ENCODE measurements at places on chromosomes 1 and 21.

DNA sequence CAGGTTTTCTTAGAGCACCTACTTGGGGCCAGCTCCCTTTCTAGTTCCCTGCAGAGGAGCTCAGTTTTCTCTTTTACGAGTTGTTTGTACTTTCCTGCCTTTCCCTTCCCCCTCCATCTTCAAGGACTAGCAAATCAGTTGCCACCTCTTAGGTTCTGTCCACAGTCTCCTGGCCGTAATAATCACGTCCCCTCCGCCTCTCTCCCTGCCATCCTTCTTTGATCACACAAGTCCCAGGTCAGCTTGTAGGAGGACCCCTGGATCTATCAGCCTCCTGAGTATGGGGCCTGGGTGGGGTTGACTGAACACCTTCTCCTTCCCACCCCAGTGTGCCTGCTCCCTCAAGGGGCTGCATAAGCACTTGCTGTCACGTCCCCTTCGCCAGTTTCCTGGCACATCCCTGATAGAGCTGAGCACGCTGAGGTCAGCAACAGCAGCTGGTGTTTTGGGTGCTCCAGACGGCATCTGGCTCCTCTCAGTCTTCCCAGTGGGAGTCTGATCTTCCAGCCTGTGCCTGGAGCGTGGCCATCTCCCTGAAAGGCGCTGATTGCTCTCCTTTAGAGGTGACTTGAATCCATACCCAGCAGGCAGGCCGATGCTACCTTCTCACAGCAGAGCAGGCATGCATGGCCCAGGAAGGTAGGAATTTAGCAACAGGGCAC, 216.1 kb upstream of the TMEM51 start:
- no peak for DNase-seq

DNA sequence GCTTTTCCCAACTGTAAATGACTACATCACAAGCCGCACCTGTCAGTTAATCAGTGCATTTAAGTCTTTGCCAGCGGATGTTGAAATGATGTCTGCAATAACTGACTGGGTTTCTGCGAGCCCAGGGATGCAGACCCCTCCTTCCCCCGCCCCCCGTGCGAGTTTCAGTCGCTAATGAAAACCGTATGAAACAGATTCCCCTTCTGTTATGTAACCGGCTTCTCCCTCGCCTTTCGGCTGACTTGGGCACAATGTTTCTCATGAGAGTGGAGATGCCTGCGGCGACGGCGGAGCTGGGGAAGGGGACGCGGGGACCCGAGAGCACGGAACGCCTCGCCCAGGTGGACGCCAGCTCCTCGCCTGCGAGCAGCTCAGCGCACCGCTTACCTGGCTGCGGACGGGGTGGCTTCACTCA, 753 bp downstream of the KCNJ6 start:
- no peak for DNase-seq

DNA sequence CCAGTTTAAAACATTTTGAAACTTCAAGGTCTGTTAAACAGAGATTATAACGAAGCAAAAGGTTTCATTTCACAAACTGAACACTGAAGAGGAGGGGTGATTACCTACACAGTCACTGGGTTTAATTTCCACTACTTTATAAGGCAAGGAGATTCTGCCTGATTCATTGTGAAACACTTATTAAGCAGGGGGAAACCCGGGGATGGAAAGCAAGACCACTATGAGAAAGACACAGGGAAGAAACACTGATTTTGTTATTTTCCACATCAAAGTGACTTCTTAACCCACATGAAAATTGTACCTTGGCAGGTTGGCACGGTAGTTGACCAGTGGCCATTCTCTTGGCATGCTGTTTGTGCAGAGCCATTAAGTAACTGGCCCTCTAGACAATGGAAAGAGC, 8.1 kb upstream of the F5 start:
- no peak for DNase-seq

- DNase-seq, result no peak
These were observed 515 bp downstream of the MAN1C1 start for GRCh38 chr1:25616987-25617624.

DNA sequence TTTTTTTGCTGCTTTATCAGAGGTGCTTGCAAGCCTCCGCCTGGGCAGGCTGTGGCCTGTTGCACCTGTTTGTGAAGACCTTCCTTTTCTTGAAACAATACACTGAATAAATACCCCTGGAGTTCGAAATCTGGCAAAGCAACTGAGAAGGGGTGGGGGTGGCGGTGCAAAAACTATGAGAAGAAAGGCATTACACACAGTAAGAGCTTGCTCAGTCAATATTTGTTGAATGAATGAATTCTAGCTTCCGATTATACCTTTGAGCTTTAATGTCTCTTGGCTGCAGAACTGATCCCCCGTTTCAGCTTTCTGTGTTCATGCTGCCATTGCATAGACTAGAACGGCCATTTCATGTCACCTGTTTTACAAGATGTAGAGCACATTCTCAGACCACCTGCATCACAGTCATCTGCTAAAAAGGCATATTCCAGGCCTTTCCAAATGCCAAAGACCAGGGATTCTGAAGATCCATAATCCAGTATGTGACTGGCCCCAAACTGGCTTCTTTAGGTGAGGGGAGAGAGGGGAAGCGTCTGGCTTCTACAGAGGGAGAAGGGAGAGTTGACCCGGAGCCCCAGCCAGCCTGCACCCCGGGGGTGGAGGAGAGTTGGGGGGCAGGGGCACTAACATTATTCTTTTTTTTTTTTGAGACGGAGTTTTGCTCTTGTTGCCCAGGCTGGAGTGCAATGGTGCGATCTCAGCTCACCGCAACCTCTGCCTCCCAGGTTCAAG, 111.5 kb downstream of the ETS2 start:
- DNase-seq, result no peak

GRCh38 chr1:168689726-168690602, 39.0 kb downstream of the DPT start:
- no peak for DNase-seq

- no peak for DNase-seq
These were observed 30.1 kb downstream of the SMYD2 start for GRCh38 chr1:214310777-214311690.

GRCh38 chr21:38807441-38807871, 1.7 kb downstream of the ETS2 start:
- no peak for DNase-seq

DNA sequence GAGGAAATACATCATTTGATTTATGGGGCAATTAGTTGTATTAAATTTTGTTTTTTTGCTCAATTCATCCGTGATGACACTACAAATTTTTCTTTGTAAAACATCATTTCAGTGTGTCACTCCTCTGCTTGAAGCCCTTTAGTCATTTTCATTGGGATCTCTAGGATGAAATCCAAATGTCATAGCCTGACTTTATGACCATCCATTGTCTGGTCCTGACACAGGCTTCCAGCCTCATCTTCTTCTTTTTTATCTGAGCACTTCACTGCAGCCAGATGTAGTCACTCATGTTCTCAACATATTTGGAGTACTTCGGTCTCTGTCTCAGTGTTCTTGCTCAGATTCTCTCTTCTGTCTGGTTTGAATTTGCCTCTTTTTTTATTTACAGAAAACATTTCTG, 173.1 kb downstream of the HMCN1 start:
- DNase-seq, result no peak

DNA sequence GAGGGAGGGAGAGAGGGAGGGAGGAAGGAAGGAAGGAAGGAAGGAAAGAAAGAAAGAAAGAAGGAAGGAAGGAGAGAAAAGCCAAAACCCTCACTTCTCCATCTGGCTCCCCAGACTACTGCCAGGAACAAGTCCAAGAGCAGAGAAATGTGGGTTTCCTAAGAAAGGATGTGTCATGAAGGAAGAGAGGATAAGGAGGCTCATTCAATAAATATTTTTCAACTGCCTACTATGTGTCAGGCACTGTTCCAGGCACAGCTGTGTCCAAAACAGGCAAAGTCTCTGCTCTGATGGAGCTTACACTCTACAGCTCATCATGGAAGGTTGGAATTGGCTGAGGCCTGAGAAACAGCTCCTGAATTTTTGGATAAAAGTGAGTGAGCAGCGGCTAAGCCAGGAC, 42.6 kb upstream of the ATP2B4 start:
- no peak for DNase-seq

DNA sequence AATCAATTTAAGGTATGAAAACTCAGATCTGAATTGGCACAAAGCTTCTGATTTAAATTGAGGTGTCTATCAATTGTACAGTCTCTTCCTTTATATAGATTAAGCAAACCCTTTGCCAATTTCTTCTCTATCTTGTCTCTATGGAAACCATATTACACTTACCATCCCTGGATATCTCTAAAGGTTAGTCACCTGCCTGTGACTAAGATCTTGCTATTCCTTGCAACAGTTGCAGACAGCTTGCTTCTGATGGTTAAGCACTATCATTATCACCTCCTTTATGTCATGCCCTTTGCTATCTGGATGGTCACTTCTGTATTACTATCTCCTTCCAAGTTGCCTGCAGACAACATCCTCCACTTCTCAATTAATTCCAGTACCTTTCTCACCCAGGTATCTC, 998.6 kb upstream of the B3GALT2 start:
- no peak for DNase-seq

DNA sequence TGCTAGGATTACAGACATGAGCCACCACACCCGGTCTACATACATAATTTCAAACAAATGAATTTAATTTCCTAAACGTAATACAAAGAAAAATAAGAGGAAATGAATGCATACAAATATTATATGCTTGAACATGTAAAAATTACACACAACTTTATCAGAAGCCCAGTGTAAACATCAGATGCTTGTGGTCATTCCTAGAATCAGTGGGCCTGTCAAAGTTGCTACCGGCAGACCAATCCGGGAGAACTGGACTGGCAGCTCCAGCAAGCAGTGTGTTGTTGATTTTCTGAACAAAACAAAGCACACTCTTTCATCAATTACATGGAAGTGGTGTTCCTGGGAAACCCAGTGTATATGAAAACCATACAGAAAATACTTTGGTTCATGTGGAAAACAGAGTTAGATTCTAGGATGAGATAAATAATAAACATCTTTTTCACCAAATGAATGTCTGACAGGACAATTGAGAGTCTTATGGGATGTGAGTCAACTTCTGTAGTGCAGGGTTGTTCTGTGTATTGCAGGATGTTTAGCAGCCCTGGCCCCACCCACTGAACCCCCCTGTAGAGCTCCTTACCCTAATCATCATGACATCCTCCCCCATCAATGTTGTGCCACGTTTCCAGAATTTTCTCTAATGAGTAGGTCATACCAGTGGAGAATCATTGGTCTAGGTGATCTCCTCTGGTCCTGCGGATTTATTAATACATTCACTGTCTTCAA, 33.8 kb downstream of the MFSD2A start:
- DNase-seq, result no peak

DNA sequence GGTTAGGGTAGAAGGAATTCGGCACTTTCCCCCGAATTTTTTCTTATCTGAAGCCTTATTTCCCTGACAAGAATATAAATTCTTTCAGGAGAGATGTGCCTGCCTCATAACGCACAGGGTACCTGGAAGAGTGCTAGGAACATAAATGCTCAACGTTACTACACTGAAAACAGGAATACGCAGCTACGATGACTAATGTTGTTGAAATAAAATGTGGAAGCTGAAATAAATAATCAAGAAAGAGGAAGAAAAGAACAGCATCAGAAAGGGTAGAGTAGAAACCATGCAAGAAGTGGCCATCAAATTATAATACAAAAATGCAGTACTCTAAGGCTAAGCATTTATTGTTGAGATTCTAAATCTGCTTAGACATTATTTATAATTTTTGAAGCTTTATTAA, 33.9 kb downstream of the SLC66A1 start:
- no peak for DNase-seq

- no peak for DNase-seq
These were observed 13.9 kb downstream of the CDC14A start for GRCh38 chr1:100366209-100366525.

- DNase-seq, result peak; percentile 66
These were observed 123.9 kb upstream of the VAMP3 start for GRCh38 chr1:7646981-7647901.

- no peak for DNase-seq
These were observed 430.1 kb upstream of the USP24 start for GRCh38 chr1:55645270-55645669.

- DNase-seq, result no peak
These were observed 6.3 kb upstream of the JUN start for GRCh38 chr1:58789996-58790660.

Measured in CD4-positive, alpha-beta T cell (primary cell).